Stimulated activated memory B cell treated with anti-CD40 and anti-IgM and Interleukin-4, amounts not matched to agents 10 μg/mL and 1 μg/mL and 100 μg/mL, for 72 hours (primary cell): ENCODE measurements at places on chromosomes 7 and 10.

DNA sequence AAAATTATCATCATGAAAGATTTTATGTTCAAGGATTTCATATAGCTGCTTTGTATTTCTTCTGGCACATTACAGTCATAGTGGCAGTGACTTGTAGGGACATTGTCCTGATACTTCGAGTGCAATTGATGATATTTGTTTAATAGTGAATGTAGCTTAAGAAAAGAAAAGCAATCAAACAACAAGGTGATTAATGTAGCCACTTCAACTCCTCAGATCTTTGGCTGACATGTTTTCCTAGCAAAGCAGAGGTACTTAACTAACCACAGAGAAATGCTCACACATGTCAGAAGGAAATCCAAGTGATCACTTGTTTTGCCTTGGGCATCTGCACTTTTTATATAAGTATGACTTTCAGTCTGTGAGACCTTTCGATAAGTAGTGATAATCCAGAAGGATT is 470.3 kb downstream of the AUTS2 start:
- no peaks in the 10 kb centered on the region for H3K36me3 ChIP-seq
- H3K4me3 ChIP-seq, result no peak overlapping the region
- H3K27me3 ChIP-seq, result no peaks in the 10 kb centered on the region
- ATAC-seq, result no peak

GRCh38 chr10:1461016-1461415 is 276.3 kb downstream of the ADARB2 start:
- no peaks in the 10 kb centered on the region for H3K27me3 ChIP-seq
- H3K4me1 ChIP-seq, result peaks cover 61% of the 10 kb centered on the region
- ATAC-seq, result no peak
- no peaks in the 10 kb centered on the region for H3K36me3 ChIP-seq
- H3K4me3 ChIP-seq, result no peak overlapping the region

GRCh38 chr10:124273141-124273540 is 145.6 kb downstream of the OAT start:
- H3K4me1 ChIP-seq, result no peaks in the 10 kb centered on the region
- peaks cover 47% of the 10 kb centered on the region for H3K27me3 ChIP-seq
- H3K27ac ChIP-seq, result no peak overlapping the region

GRCh38 chr7:70400829-70401380 is 731.0 kb upstream of the GALNT17 start:
- H3K4me1 ChIP-seq, result peaks cover 17% of the 10 kb centered on the region
- no peaks in the 10 kb centered on the region for H3K36me3 ChIP-seq
- ATAC-seq, result no peak
- H3K4me3 ChIP-seq, result no peak overlapping the region
- no peak overlapping the region for H3K27ac ChIP-seq

DNA sequence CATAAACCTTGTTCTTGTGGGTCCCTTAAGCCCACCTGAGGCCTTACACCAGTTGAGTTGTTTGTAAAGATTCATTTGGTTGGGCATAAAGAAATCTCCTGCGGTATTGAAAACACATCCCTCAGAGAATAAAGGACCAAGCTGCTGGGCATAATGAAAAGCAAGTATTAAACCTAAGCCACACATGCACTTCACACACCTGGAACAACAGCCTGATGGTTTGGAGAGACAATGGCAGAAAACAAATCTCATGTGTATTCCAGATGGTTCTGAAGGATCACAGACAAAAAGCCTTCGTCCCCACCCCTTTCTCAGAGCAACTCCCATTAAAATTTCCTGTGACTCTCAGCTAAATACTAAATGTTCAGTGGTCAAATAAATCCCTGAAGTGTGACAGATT is 44.2 kb downstream of the FEZF1 start:
- H3K36me3 ChIP-seq, result no peaks in the 10 kb centered on the region
- no peak overlapping the region for H3K27ac ChIP-seq
- ATAC-seq, result no peak
- no peaks in the 10 kb centered on the region for H3K4me1 ChIP-seq

DNA sequence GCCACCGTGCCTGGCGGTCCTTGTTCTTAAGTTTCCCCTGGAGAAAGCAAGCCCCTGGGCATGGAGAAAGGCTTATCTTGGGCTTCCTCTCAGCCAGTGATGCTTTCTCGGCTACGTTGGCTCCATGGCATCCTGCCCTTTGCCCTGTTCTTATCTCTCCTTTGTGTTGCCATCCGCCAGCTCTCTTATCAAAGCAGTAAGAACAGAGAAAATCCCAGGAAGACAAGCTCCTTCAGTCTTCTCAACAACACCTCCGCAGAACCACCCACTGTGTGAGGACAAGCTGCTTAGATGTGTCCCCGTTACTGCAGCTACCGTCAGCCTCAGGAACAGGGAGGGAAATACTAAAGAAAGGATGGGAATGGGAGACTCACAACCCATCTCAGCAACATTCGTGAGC is 3.3 kb downstream of the PLEKHS1 start:
- H3K27ac ChIP-seq, result no peak overlapping the region
- no peak for ATAC-seq
- no peaks in the 10 kb centered on the region for H3K4me1 ChIP-seq
- H3K4me3 ChIP-seq, result no peak overlapping the region

GRCh38 chr7:32266932-32267475 is 196.8 kb upstream of the PDE1C start:
- no peaks in the 10 kb centered on the region for H3K4me1 ChIP-seq
- H3K27me3 ChIP-seq, result peaks cover 14% of the 10 kb centered on the region
- H3K36me3 ChIP-seq, result no peaks in the 10 kb centered on the region

- H3K27me3 ChIP-seq, result peaks cover 22% of the 10 kb centered on the region
- H3K27ac ChIP-seq, result no peak overlapping the region
- no peak overlapping the region for H3K4me3 ChIP-seq
- H3K4me1 ChIP-seq, result no peaks in the 10 kb centered on the region
- ATAC-seq, result no peak
- H3K36me3 ChIP-seq, result no peaks in the 10 kb centered on the region
These were observed 107.3 kb upstream of the TMEM72 start for GRCh38 chr10:44803862-44804261.

- no peak for ATAC-seq
- no peak overlapping the region for H3K4me3 ChIP-seq
- H3K27ac ChIP-seq, result no peak overlapping the region
- peaks cover 10% of the 10 kb centered on the region for H3K27me3 ChIP-seq
These were observed 40.2 kb upstream of the ATXN7L1 start for GRCh38 chr7:105916603-105917002.

DNA sequence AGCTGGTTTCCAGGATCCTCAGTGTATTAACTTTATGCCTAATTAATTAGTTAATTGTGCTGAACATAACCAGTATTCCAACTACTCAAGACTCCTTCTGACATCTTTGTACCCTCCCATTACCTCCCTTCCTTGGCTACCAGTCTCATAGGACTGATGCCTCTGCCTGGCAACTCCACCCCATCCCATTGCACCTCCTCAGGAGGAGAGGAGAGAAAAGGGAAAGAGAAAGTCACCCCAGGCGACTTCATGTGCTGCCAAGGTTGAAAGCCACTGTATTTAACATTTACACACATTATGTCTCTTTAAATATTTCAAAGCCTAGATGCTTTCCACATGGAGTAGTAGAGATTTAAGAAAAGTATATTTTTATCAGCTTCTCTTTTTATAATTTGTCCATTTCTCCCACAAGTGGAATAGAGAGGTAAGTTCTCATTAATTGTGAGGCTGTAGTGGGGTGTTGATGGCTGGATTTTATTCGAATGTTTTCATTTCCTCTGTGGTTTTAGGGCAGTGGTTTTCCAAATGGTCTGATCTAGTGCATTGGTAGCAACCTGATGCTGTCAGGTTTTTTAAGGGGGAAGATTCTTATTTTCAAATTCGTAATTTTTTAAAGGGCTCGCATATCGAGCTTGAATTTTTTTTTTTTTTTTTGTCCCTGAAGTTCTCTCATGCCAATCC is 148.0 kb downstream of the BICC1 start:
- H3K4me3 ChIP-seq, result no peak overlapping the region
- no peaks in the 10 kb centered on the region for H3K27me3 ChIP-seq
- H3K4me1 ChIP-seq, result no peaks in the 10 kb centered on the region
- H3K27ac ChIP-seq, result no peak overlapping the region

- H3K27ac ChIP-seq, result no peak overlapping the region
- H3K36me3 ChIP-seq, result peaks cover 96% of the 10 kb centered on the region
- H3K4me3 ChIP-seq, result no peak overlapping the region
- H3K27me3 ChIP-seq, result no peaks in the 10 kb centered on the region
- H3K4me1 ChIP-seq, result peaks cover 3% of the 10 kb centered on the region
These were observed 13.1 kb downstream of the BMS1 start for GRCh38 chr10:42795701-42796100.

DNA sequence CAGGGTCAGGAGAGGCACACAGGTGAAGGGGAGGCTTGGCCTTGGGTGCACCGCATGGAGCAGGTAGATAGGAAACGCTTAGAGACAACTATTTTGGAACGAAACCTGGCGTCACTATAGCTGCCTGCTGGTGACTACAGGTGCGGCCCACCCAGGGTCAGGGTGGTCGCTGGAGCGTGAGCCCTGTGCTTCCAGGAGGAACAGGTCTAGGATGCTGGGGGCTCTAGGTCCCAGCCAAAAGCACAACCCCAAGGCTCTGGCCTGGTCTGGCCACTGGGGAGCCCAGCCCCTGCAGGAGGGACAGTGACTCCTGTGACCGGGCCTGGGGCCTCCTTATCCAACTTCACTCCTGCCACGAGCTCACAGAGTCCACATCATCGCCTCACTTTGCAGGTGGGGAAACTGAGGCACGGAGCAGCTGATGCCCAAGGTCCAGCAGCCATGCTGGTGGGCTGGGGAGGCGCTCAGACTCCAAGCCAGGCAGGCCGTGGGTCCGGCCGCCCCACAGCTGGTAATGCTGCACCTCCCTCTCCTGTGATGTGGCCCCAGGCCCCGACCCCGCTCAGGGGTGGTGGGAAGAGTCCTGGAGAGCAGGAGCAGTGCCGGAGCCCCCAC is 9.0 kb downstream of the LFNG start:
- peak overlapping the region; percentile 94 for H3K27ac ChIP-seq
- H3K4me1 ChIP-seq, result peaks cover 71% of the 10 kb centered on the region
- peaks cover 17% of the 10 kb centered on the region for H3K36me3 ChIP-seq
- no peaks in the 10 kb centered on the region for H3K27me3 ChIP-seq
- no peak for ATAC-seq

DNA sequence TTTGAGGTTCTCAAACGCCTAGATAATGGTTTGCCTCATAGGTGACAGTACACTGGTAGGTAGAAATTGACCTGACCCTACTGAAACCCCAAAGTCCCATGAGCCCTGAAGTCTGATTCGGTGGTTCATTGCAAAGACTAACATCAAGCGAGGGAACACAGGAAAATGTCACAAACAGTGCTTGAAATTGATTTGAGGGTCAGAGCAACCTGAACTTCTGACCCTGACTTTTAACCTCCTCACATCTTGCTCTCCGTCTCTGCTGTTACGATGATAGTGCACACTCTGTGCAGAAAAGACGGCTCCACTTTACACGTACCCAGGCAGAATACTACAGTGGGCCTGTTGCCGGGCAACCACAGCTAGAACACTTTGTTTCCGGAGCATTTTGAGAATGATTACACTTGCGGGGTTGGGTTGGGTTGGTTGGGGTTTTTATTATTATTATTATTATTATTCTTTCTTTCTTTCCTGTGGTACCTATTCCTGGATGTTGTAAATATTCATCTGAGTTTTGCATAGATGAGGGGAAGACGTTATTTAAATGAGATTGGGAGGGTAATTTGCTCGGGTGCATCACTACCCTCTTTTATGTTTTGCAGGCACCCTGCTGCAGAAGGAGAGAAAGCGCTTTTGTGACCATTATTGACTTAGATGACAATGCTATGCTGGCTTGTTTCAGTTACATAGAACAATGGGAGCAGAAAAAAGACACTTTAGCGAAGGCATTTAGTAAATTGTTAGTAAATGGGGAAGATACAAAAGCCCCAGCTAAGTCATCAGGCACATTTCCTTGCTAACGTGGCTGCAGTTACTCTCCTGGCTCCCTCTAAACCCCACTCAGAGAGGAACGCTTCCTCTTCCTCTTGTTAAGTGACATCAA is 438.1 kb upstream of the NRP1 start:
- no peak overlapping the region for H3K4me3 ChIP-seq
- H3K27ac ChIP-seq, result no peak overlapping the region
- H3K4me1 ChIP-seq, result no peaks in the 10 kb centered on the region
- no peak for ATAC-seq

- H3K4me3 ChIP-seq, result no peak overlapping the region
- no peaks in the 10 kb centered on the region for H3K4me1 ChIP-seq
- ATAC-seq, result no peak
- peaks cover 28% of the 10 kb centered on the region for H3K36me3 ChIP-seq
- H3K27ac ChIP-seq, result no peak overlapping the region
- H3K27me3 ChIP-seq, result no peaks in the 10 kb centered on the region
These were observed 92.5 kb downstream of the NT5C2 start for GRCh38 chr10:103100620-103101019.

- H3K27me3 ChIP-seq, result no peaks in the 10 kb centered on the region
- ATAC-seq, result no peak
- H3K36me3 ChIP-seq, result no peaks in the 10 kb centered on the region
- H3K4me1 ChIP-seq, result no peaks in the 10 kb centered on the region
- no peak overlapping the region for H3K4me3 ChIP-seq
These were observed 331.7 kb downstream of the XPNPEP1 start for GRCh38 chr10:109591601-109592000.

GRCh38 chr10:67809107-67809506 is 28.9 kb downstream of the DNAJC12 start:
- no peaks in the 10 kb centered on the region for H3K4me1 ChIP-seq
- H3K27ac ChIP-seq, result no peak overlapping the region
- H3K27me3 ChIP-seq, result no peaks in the 10 kb centered on the region
- H3K36me3 ChIP-seq, result no peaks in the 10 kb centered on the region
- ATAC-seq, result no peak

DNA sequence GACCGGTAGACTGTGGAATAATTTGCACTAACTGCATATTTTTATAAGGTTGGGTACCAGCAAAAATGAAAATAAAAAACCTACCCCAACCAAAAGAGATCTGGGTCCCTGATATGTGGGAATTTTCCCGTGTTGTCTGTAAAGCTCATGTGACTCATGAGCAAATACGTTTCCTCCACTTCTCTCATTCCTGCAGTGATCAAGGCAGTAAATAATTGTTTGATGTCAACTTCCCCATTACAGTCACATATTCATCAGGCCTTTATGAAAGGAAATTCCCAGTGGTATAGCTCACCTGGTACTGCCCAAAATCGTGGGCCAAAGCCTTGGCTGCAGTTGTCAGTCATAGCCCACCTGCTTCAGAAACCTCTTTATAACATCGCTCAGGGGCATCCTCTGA is 166.0 kb upstream of the ANK3 start:
- no peak overlapping the region for H3K4me3 ChIP-seq
- H3K27ac ChIP-seq, result no peak overlapping the region
- H3K36me3 ChIP-seq, result no peaks in the 10 kb centered on the region
- ATAC-seq, result no peak
- no peaks in the 10 kb centered on the region for H3K27me3 ChIP-seq
- no peaks in the 10 kb centered on the region for H3K4me1 ChIP-seq

- H3K27me3 ChIP-seq, result no peaks in the 10 kb centered on the region
- ATAC-seq, result peak; percentile 72
- peaks cover 18% of the 10 kb centered on the region for H3K36me3 ChIP-seq
- peaks cover 5% of the 10 kb centered on the region for H3K4me1 ChIP-seq
These were observed 45.5 kb upstream of the TMEM140 start for GRCh38 chr7:135102372-135102771.
